Caco-2 (cell line): ENCODE measurements at places on chromosomes 6 and 20.

- peaks cover 23% of the 10 kb centered on the region for H3K4me1 ChIP-seq
- H3K36me3 ChIP-seq: no peaks in the 10 kb centered on the region
- H3K27ac ChIP-seq: no peak overlapping the region
- no peak for DNase-seq
- H3K27me3 ChIP-seq: no peaks in the 10 kb centered on the region
These were observed 11.3 kb downstream of the PTPN1 start for GRCh38 chr20:50521221-50522052.

DNA sequence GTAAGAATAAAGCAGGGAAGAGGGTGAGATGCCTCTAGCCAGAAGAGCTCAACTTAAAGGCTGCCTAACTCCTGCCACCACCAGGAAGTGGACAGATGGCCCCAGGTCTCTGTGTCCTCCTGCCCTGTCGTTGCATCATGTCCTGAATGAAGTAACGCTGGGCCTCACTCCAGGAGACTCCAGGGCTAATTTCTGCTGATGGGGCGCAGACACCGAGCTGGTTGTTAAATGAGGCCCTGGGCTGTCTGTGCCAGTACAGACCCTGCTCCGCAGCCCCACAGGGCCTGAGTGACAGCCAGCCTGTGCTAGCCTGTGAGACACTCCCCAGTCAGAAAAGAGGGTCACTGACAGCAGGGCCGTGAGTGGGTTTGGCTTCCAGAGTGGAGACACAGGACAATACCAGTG, 6.5 kb downstream of the IP6K3 start:
- H3K27ac ChIP-seq: peak overlapping the region; percentile 42
- peaks cover 12% of the 10 kb centered on the region for H3K4me1 ChIP-seq
- no peaks in the 10 kb centered on the region for H3K36me3 ChIP-seq

GRCh38 chr20:3420211-3420707, 12.8 kb upstream of the DNAAF9 start:
- no peaks in the 10 kb centered on the region for H3K4me1 ChIP-seq
- no peaks in the 10 kb centered on the region for H3K27me3 ChIP-seq
- H3K27ac ChIP-seq: no peak overlapping the region

DNA sequence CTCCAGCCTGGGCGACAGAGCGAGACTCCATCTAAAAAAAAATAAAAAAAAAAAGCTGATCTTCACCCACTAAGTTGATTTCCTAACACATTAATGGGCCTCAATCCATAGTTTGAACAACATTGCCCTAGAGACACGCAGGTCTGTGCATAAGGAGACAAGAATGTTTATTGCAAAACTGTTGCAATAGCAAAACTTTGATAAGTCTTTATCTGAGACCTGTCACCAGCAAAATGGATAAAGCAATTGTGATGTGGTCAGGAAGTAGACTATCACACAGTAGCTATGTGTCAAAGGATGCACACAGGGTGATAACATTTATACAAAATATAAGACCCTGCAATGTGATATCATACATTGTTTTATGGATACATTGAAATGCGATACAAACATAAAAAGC, 4.2 kb upstream of the ITPR3 start:
- no peak for DNase-seq
- peaks cover 7% of the 10 kb centered on the region; the same call in 1 of the 2 replicates for H3K4me1 ChIP-seq
- H3K27ac ChIP-seq: no peak overlapping the region
- no peaks in the 10 kb centered on the region for H3K36me3 ChIP-seq
- no peaks in the 10 kb centered on the region for H3K27me3 ChIP-seq
- no peak overlapping the region for H3K4me3 ChIP-seq

DNA sequence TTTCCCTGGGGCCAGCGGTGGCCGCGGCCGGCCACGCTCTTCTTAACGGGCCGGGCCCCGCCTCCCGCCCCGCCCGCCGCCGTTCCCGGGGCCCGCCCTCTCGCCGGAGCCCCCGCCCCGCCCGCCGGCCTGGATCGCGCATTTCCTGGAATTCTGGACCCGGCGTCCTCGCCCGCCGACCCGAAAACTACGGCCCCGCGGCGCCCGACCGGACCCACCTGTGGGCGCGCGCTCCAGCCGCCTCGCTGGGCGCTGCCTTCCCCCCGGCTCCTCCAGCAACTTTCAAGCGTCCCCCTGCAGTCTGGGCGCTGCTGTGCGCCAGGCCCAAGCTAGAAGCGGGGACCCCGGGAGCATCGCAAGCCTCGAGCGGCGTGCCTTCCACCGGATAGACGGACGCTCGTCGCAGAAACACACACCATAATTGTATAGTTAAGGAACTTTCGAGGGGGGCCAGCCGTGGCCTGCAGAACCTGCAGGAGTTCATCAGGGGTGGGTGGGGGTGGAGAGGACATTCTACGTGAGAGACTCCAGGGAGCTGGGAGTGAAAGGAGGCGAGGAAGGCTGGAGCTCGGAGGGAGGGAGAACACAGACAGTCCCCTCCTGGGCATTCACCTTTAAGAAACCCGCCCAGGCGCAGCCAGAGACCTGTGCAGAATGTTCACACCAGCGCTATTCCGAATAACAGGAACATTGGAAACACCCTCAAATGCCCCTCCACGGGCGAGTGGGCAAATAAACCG, at the start of gene ADA:
ADA (minus strand) TSS at position 16 of the 740 bp plus-strand sequence. CDS start 92 bp downstream, outside the sequence.
- no peaks in the 10 kb centered on the region for H3K27me3 ChIP-seq
- H3K36me3 ChIP-seq: no peaks in the 10 kb centered on the region
- peak; percentile 90 for DNase-seq
- H3K4me1 ChIP-seq: peaks cover 8% of the 10 kb centered on the region

DNA sequence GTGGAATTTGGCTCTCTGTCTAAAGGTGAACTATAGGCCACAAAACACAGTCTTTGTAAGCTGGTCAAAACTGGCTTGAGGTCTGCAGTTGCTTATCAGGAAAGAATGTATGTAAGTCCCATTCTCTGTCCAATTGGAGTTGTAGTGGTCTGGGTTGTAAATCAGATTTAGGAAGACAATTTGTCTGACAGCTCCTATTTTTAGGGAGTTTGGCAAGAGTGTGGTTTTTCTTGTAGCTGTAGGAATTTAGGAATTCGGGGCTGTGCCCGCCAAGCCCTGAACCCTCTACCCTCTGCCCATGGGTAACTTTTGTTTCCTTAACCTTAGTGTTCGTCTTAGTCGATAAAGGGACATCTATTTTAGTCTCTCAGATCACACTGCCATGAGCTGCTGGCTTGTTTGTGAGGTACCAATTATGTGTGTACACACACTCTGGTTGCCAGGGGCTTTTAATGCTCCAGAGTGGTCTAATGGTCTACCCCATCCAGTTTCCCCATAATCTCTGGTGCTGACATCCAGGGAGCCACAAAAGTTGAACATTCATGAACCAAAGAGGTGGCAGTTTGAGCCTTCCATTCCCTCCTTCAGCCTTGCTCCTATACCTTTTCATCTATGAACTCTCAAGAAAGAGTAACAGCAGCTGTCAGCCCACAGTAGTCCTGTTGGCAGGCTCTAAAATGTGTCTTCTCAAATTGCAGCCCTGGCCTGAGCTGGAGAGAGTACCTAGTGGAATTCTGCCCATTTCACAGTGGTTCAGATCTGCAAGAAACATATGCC, 93.0 kb downstream of the ANKRD6 start:
- H3K27ac ChIP-seq: no peak overlapping the region
- H3K27me3 ChIP-seq: no peaks in the 10 kb centered on the region
- no peak overlapping the region for H3K4me3 ChIP-seq
- no peaks in the 10 kb centered on the region for H3K36me3 ChIP-seq
- H3K4me1 ChIP-seq: no peaks in the 10 kb centered on the region

GRCh38 chr20:10673842-10674683, at the start of gene JAG1:
Gene JAG1, minus strand, starts transcription at chr20:10673999. Its CDS starts 469 bp downstream, at chr20:10673530.
- peak within 1 kb of the TSS; percentile 97 for H3K4me3 ChIP-seq
- H3K27me3 ChIP-seq: no peaks in the 10 kb centered on the region
- peak within 1 kb of the TSS; percentile 98 for H3K27ac ChIP-seq
- DNase-seq: peak; percentile 98
- peaks cover 4% of the 10 kb centered on the region; the same call in 1 of the 2 replicates for H3K36me3 ChIP-seq
- H3K4me1 ChIP-seq: peaks cover under 1% of the 10 kb centered on the region; the same call in 1 of the 2 replicates

- no peak for DNase-seq
- no peak overlapping the region for H3K27ac ChIP-seq
- no peaks in the 10 kb centered on the region for H3K36me3 ChIP-seq
- H3K4me3 ChIP-seq: no peak overlapping the region
- H3K4me1 ChIP-seq: peaks cover 8% of the 10 kb centered on the region
These were observed 148.1 kb downstream of the CEBPB start for GRCh38 chr20:50338479-50339391.

DNA sequence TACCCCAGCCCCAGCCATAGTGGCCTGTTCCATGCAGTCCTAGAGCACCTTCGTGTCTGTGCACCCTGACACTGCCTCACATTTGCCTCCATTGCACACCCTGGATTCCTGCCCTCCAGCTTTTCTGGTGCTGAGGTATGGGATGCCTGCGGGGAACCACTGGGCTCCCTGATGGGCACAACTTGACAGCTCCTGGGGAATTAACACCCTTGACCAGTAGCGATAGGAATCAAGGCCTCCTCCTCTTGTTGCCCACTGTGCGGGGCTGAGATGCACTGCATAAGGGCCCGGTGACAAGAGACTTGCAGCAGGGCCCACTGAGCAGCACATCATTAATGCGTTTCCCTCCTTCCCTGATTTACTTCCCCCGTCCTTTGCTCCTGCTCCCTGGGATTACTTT, 235.6 kb upstream of the MOCS1 start:
- H3K27ac ChIP-seq: no peak overlapping the region
- no peaks in the 10 kb centered on the region for H3K36me3 ChIP-seq
- H3K4me3 ChIP-seq: no peak overlapping the region
- DNase-seq: no peak
- no peaks in the 10 kb centered on the region for H3K4me1 ChIP-seq

- no peaks in the 10 kb centered on the region for H3K27me3 ChIP-seq
- peak overlapping the region; percentile 64 for H3K27ac ChIP-seq
- peak overlapping the region; percentile 81 for H3K4me3 ChIP-seq
- H3K4me1 ChIP-seq: peaks cover 11% of the 10 kb centered on the region; the same call in 1 of the 2 replicates
These were observed 661 bp upstream of the HEBP2 start for GRCh38 chr6:138403324-138403800.

DNA sequence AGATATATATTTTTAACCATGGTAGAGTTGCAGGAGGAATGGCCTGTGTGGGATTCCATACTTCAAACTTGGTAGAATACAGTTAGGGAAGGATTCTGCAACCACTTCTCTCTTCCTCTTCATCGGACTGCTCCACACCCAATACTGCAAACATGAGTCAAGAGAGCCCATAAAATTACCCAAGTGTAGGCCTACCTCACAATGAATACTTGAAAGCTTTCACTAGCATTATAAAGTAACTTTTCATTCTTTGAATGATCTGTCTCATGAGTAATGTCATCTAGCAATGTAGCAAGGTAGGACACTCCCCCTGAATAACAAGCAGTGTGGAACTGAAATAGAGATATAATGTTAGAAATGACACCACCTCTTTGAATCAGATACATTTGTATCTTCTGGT, 79.4 kb downstream of the FOXC1 start:
- H3K27me3 ChIP-seq: no peaks in the 10 kb centered on the region
- no peak overlapping the region for H3K27ac ChIP-seq
- no peak overlapping the region for H3K4me3 ChIP-seq
- DNase-seq: no peak
- H3K36me3 ChIP-seq: no peaks in the 10 kb centered on the region

DNA sequence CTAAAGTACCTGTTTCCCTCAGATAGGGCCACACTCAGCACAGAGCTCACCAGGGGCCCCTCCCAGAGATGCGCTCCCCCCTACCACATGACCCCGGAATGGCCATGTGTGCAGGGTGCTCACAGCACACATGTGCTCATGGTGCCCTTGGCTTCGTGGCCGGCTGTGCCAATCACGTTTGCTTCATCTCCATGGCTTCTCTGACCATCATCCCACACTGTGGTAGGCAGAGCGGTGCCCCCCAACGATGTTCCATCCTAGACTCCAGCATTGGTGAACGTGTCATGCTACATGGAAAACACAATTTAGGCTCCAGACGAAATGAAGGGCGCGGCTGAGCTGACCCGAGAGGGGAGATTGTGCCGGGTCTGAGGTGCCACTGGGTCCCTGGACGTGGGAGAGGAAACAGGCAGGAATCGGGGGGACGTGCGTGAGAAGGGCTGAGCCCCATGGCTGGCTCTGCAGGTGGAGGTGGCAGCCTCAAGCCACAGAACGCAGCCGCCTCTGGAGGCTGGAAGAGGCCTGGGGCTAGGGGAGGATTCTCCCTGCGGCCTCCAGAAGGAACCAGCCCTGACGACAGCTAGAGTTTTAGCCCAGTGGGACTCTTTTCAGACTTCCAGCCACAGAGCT, 126.5 kb downstream of the DLL1 start:
- H3K36me3 ChIP-seq: no peaks in the 10 kb centered on the region
- DNase-seq: no peak
- H3K4me1 ChIP-seq: no peaks in the 10 kb centered on the region
- H3K27ac ChIP-seq: no peak overlapping the region
- no peaks in the 10 kb centered on the region for H3K27me3 ChIP-seq

DNA sequence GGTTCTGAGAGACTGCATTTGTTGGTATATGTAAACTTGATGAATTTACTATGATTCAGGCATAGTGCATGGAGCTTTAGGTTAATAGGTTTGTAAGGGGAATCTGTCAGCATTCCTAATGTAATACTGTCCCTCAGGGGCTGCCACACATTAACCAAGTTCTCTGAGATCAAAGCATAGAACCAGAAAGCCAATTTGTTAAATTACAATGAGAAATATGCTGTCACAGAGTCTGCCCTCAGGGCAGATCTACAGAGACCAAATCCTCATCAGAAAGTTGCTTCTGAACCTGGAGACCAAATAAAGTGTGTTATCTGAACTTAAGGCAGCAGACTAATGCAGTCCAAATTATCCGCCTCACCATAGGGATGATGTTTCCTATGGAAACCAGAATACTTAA, 250.8 kb upstream of the HTR1E start:
- H3K27ac ChIP-seq: no peak overlapping the region
- no peaks in the 10 kb centered on the region for H3K36me3 ChIP-seq
- no peak overlapping the region for H3K4me3 ChIP-seq
- H3K4me1 ChIP-seq: peaks cover 7% of the 10 kb centered on the region; the same call in 1 of the 2 replicates

DNA sequence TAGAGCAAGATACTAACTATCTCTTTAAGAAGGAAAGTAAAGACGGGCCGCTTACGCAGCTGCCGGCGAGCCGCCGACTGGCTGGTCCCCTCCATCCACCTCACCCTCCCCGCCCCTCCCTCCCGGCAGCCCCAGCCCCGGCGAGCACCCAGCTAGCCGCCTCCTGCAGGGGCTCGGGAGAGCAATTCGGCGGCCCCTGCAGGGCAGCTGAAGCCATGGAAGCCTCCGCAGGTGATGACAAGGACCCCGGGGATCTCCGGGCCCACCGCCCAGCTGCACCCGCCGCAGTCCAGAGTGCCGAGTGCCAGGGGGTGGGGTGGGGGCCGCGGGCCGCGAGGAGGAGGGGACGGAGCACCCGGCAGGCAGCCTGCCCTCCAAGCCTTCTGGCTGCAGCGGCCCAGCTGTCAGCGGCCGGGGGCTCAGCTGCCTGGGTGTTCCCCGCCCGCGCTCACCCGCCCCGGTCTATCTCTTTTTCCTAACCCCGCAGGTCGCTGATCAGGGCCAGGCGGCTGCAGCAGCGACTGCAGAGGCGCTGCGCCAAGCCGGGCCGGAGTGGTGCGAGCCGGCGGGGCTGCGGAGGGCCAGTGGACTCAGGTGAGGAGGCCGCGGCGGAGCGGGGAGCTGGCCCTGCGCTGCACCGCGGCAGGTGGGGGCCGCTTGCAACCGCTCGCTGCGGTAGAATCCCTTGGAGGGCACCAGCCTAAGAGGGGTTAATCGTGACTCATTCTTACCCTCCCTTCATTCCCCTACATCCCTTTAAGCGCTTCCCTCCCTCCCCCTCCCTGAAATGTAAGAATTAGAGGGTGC, at the start of gene SNPH:
SNPH (plus strand) TSS at position 128 of the 807 bp plus-strand sequence. CDS start 29,946 bp downstream, outside the sequence.
- peak; percentile 55 for DNase-seq
- no peaks in the 10 kb centered on the region for H3K36me3 ChIP-seq
- H3K27ac ChIP-seq: no peak within 1 kb of the TSS
